Hematopoietic multipotent progenitor cell treated with erythropoietin and hydrocortisone succinate and interleukin-3 and kit ligand, for 8 days (in vitro differentiated cells): ENCODE measurements at places on chromosomes 13 and 19.

DNA sequence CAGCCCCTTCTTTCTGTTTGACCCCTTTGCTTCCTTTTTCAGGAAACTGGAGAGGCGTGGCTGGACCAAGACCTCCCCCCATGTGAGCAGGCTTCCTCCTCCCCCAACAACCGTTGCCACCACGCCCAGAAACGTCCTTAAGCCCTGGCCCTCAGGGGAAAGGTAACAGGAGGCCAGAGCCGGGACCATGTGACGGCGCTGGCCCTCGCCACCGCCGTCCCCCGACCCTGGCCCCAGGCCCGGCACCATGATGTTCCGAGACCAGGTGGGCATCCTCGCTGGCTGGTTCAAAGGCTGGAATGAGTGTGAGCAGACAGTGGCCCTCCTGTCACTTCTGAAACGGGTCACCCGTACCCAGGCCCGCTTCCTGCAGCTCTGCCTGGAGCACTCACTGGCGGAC lies 14.4 kb downstream of the SAMD4B start:
- DNase-seq = peak; percentile 41

- peak; percentile 82 for DNase-seq
These were observed 68.7 kb downstream of the ZAR1L start for GRCh38 chr13:32246468-32246867.

DNA sequence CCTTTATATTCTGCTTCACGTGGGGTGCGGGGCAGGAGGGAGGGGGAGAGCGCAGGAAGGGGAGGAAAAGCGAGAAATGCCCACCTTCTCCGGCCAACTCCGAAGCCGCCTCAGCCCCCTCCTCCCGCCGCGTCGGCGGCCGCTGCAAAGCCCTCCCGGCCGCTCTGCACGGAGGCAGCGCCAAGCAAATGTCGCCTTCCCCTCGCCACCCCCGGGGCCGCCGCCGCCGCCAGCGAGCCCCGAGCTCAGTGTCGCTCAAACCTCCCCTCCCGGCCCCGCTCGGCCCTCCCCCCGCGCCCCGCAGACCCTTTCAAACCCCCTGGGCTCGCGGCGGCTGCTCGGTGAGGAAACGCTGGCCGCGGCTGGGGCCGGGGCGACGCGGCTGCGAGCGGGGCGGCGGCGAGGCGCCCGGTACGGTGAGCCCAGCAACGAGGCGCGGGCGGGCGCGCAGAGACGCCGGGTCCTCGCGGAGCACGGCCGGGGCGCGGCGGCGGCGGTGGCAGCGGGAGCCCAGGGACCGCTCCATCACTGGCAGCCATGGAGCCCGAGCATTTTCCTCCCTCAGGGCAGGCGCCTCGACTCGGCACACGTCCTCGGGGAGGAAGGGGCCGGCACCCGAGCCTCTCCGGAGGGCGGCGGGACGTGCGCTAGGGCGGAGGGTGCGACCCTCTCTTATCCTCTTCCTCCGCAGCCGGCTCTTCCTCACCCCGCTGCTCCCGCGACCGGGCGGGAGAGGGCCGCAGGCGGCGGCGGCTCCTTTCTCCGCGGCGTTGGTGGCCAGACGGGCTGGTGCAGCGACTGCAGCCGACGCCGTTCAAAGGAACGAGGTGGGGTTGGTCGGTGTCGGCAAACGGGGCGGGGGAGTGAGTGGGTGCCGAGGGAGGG lies 463 bp upstream of the TSC22D1 start:
- no peak for DNase-seq

DNA sequence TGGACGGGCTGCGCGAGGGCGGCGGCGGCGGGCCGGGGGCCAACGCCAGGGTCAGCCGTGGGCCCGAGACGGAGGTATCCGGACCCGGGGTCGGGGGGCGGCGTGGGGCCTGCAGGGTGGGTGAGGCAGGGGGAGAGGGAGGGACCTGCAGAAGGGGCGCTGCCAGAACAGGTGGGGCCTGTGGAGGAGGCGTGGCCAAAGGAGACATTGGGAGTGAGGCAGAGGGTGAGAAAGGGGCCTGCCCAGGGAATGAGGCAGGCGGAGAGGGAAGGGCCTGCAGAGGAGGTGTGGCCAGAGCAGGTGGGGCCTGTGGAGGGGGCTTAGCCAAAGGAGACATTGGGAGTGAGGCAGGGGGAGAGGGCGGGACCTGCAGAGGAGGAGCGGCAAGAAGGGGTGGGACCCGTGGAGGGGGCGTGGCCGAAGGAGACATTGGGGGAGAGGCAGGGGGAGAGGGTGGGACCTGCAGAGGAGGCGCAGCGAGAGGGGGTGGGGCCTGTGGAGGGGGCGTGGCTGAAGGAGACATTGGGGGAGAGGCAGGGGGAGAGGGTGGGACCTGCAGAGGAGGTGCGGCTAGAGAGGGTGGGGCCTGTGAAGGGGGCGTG lies 4.2 kb downstream of the PRR36 start:
- DNase-seq = peak; percentile 77

DNA sequence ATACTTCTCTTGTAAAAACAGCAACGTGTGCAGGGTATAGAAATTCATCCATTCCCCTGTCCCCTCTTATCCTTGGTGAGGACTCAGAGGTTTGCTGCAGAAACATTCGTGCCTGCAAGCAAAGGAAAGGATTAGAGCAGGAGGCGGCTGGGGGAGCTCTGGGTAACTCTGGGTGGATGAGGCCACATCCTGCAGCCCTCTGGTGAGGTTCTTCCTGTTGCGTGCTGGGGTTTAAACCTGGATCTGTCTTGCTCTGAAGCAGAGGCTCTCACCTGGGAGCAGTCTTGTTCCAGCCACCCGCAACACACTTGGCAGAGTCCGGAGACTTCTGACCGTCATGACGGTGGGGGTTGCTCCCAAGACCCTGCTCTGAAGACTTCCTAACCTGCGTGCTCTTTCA lies 69.2 kb downstream of the ATP11A start:
- DNase-seq = no peak

DNA sequence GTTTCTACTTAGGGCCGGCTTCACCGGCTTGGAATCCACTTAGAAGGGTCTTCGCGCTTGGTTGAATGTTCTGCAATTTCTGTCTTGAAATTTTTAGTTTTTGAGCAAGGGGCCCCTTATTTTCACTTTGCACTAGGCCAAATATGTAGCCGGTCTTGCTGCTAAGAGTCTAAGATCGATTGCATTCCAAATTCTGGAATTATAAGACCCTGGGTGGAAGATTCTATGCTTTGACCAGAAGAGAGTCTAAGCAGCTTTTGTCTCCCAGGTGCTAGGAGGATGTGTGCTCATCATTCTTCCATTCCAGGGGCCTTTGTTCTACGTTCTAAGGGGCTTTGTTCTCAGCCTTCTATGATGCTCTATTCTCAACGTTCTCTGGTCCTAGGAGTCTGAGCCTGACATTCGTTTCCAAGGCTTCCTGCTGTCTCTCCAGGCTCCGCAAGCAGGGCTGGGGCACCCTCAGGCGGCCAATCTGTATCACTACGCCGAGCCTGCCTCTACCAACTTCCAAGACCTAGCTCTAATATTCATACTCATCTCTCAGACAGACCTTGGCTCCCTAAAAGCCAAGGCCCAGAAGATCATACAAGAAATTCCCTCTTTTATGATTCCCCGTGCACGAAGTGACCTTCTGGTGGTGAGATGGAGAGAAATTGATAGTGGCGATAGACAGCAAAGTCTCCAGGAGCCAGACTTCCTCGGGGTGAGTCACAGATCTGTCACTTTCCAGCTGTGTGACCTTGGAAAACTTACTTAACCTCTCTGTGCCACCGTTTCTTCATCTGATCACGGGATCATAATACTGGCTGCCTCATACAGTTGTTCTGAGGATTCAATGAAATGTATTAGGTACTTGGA lies 982 bp upstream of the DACT3 start:
- DNase-seq = peak; percentile 87

DNA sequence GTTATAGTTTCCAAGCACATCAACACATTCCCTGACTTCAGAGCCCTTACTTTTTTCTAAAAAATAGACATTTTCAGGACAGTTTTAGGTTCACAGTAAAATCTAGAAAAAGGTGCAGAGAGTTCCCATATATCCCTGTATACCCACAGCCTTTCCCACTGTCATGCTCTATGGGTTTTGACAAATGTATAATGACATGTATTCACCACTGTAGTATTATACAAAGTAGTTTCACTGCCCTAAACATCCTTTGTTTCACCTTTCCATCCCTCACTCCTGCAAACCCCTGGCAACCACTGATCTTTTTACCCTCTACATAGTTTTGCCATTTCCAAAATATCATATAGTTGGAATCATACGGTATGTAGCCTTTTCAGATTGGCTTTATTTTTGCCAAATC lies 15.6 kb downstream of the NAA16 start:
- DNase-seq = no peak

DNA sequence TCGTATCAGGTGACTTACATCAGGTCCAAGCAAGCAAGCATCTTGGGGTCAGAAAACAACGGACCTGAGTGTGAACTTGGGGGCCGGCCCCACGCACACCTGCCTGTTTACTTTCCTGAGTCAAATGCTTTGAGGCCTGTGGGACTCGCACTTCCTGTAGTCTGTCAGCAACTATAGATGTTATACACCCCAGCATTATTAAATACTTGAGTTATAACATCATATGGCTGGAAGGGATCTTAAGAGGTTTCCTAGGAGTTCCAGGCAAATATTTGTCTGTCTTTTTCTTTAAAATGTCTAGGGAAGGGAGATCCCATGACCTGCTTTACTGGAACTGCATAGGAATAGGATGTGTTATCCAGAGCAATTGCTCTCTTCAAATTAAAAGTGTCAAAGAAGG lies 280.6 kb downstream of the SHISA2 start:
- DNase-seq = no peak

GRCh38 chr13:75648446-75648845 lies 12.3 kb downstream of the LMO7 start:
- DNase-seq = no peak

DNA sequence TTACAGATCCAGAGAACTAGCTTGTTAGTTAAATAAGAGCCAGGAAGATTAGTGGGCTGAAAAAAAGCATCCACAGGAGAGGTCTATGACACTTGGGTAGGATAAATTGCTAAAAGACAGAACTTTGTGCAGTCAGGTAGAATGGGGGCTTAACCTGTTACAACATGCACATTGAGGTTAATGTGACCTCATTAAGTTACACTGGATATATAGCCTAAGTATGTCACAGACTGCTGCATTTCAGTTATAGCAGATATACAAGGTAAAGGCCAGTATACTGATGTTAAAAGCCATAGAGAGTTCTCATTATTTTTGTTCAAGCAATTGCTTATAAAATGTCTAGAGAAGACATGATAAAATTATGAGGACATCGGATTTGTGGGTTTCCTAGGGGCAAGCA lies 1179.9 kb upstream of the PCDH9 start:
- DNase-seq = no peak
